Activated T-helper 1 cell treated with Interleukin-2 at 50 U/mL for 16 hours (primary cell): ENCODE measurements at places on chromosomes 3 and 15.

DNA sequence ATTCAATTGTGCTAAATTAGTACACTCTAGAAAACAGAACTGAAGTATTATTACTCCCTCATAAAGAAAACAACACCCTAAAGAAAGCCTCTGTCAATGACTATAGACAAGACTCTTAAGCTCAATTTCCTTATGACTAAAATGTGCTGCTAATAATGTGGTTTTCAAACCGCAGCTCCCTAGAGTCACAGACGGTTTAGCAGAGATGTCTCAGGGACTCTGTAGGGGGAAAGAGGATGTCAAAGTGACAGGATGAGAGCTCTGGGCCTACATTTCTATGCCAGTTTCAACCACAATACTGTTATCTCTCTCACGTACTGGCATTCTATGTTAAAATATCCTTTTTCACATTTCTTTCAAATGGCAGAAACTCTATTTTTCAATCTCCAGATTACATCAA is 37.6 kb upstream of the WDR49 start:
- DNase-seq: no peak

DNA sequence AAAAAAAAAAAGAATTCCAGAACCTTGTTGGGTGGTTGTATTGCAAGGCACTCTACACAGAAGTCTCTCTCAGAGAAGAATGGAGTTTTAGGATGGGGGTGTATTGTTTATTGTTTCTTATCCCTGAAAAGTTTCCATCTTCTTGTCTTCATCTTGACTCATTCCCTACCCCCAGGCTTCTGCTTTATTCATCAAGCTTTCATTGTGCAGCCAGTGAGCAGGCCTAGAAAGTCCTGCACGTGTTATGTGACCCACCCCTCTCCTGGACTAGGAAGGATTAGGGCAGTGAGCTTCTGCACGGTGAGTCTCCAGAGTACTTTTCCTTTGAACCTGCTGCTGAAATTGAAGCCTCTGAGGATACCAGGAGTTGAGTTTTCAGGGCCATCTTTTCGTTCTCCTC is 150.9 kb upstream of the IL12A start:
- DNase-seq: no peak

- no peak for DNase-seq
Measured at GRCh38 chr3:113897373-113897777, 50.4 kb upstream of the ZDHHC23 start.

GRCh38 chr3:22960105-22960984 is 242.8 kb upstream of the UBE2E2 start:
- no peak for DNase-seq

DNA sequence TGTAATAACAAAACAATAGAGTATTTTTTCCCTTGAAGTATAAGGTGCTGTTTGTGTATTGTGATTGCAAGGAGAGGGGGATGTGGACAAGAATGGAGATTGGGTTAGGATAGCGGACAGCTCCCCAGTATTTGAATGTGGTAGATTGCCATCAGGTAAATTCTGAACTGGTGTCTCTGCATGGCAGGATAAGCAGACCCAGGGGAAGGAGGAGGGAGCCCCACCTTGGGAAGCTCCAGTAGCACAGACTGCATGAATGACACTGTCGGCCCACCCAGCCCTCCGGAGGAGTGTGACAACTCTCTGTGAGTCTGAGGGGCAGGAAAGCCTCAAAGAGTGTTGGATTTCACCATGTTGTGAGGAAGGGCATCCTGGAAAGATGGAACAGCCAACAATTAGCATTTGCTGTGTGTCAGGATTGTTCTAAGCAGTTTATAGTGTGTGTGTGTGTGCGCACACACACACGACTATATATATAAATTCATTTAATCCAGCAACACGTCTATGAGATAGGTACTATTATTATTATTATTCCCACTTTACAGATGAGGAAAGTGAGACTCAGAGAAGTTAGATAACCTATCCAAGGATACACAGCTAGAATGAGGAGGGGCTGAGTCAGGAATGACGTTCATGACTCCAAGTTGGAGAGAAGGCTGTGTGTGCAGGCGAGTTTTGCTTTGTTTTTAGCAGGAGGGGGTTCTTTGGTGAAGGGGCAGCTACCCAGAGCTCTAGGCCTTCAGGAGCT is 63.4 kb upstream of the LCTL start:
- no peak for DNase-seq

DNA sequence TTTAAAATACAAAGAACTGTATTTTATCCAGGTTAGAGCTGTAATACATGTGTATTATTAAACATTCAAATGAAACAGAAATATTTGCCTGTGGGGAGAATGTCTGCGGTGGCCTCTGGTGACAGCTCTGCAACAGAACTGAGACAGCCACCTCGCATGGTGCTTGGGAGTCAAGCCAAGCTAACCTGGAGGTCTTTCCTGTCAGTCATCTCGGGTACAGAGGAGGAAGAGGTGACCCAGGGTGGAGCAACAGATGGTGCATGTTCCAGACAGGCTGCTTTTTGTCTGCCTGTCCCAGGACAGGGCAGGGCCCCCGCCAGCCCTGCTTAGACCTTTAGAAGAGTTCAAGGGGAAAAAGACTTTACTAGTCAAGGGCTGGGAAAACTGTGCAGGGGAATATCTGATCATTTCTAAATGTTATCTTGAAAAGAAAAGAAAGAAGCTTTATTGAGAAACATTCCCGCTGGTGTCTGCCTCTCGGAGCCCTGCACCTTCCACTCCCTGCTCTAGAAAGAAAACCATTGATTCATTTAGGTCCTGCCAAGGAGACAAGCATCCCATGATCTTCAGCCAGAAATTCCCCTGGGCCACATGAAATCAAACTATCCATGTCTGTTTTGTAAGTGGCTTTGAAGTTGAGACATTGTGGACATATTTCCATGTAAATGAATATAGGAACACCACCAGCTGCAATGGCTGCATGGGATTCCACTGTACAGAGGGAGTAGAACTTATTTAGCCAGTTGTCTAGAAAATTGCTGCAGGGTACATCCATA is 5.5 kb upstream of the NR2E3 start:
- DNase-seq: no peak

GRCh38 chr3:194757647-194758061 is 72.0 kb downstream of the FAM43A start:
- no peak for DNase-seq

- no peak for DNase-seq
Measured at GRCh38 chr15:66481107-66481856, 16.3 kb downstream of the SNAPC5 start.

DNA sequence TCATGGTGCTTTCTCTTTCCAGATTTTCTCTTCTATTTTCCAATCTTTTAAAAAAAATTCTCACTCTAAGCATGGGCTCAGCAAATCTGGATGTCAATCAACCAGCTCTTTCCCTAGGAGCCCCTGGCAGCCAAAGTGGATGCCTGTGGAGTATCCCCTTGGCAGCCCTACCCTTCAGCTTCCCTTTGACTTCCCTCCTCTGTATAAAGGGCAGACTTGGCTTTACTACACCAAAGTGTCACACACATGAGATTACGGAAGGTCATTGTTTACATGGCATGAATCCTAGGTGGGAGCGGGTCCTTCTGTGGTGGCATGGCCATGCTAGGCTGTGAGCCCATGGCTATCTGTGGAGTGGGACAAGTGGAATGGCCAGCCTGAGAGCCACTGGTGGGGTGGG is 379.9 kb downstream of the GABRB3 start:
- DNase-seq: no peak

GRCh38 chr3:49844464-49845183 is 11.7 kb downstream of the TRAIP start:
- DNase-seq: no peak

- DNase-seq: no peak
Measured at GRCh38 chr15:57509965-57510364, 81.7 kb upstream of the MYZAP start.

DNA sequence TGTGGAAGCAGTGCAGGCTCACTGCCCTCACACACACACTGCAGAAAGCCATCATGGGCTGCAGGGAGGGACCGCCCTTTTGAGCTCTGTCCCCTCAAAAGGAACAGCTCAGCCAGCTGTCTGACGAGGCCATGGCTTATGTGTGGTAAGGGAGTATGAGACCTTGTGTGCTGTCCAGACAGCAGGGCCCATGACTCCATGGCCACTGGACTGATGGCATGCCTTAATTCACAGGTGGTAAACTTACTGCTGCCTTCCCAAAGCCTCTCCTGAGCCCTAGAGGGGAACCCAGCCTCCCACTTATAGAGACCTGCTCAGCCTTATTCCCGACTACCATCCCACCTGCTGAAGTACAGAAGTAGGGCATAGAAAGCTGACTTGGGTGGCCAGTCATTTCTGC is 5.6 kb downstream of the FAM240A start:
- DNase-seq: no peak

GRCh38 chr3:170043506-170043905 is 5.7 kb downstream of the GPR160 start:
- DNase-seq: no peak

- DNase-seq: no peak
Measured at GRCh38 chr3:7659079-7659478, 798.2 kb downstream of the GRM7 start.

GRCh38 chr3:45623846-45624245 is 29.3 kb downstream of the LIMD1 start:
- no peak for DNase-seq

DNA sequence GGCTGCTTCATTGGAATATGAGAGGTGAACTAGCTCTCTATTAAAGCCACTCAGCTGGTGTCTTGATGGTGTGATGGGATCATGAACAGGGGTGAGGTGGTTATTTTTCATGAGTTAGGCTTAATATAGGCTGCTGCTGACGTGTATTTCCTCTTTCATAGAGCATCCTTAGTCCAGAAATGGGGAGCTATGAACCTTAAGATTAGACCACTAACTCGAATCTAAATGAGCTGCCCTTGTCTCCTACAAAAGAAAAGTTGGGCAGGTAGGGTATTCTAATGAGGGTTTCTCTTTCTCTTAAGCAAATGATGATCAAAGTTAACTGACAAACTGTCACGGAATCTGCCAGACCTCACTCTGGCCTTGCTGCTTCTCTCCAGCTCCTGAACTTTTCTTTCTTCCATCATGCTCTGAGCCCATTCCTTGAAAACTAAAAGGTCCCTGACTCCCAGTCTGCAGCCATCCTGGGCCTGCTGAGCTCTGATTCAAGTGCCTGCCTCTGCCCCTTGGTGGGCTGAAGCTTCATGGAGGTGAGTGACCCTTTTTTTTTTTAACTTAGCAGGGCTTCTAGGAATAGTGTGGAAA is at the start of gene TRIM69:
Gene TRIM69, plus strand, starts transcription at position 348 of the 585 bp plus-strand sequence. Its CDS starts 177 bp downstream, at position 525.
- DNase-seq: no peak

GRCh38 chr3:192063570-192063969 is 602.6 kb downstream of the PYDC2 start:
- DNase-seq: no peak

- no peak for DNase-seq
Measured at GRCh38 chr3:70815817-70816216, 503.4 kb upstream of the MDFIC2 start.

DNA sequence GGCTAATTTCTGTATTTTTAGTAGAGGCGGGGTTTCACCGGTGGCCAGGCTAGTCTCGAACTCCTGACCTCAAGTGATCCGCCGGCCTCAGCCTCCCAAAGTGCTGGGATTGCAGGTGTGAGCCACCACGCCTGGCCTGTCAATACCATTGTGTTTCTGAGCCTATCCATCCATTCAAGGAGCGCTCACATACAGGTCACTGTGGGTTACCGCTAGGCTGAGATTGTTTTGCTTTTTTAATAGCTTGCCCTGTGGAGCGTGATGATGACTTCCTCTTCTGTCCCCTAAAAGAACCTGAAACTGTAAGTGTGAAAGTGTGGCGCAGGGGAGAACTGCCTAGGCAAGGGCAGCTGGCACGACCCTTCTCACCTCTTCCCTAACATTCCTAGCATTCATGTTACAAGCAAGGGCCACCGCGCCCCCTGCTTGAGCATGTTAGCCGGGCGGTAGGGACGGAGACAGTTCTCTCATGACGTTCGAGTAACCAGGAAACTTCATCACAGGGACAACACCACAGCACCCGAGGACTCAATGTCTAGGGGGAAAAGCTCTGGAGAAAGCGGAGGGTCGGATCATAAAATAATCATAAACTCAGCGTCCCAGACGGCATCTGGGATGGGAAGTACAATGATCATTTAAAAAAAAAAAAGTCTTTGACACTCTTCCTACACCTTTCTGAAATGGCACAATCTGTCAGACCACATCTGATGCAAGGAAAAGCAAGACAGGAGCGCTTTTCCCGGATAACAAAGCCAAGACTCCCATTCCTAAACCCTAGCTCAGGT is 790 bp downstream of the LAMP3 start:
- no peak for DNase-seq

- DNase-seq: no peak
Measured at GRCh38 chr15:32909431-32909830, 191.6 kb downstream of the GREM1 start.

- DNase-seq: no peak
Measured at GRCh38 chr3:143041903-143042302, 40.5 kb downstream of the U2SURP start.

GRCh38 chr3:152719264-152719663 is 115.7 kb upstream of the P2RY1 start:
- no peak for DNase-seq

DNA sequence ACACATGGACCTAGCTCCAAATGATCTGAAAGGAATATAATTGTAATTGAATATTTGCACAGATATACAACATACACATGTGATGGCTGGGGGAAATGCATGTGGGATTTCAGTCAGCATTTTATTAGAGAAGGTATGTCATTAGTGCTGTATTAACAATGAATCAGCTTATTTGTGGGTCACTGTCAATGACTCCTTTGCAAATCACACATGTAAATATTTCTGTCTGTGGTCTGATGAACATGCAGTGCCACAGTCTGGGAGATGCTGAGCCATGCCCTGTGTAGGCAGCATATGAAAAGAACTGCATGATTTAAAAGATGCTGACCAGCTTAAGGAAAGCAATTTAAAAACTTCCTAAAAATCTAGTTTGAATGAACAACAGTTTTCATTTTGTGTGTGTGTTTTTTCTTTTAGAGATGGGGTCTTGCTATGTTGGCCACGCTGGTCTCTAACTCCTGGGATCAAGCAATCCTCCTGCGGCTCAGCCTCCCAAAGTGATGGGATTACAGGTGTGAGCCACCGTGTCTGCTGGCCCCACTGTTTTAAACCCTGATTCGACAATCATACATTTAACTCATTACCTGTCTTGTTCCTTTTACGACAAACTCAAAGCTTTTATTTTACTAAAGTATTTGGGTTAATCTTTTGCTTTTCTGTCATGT is 803 bp upstream of the B3GNT5 start:
- no peak for DNase-seq

DNA sequence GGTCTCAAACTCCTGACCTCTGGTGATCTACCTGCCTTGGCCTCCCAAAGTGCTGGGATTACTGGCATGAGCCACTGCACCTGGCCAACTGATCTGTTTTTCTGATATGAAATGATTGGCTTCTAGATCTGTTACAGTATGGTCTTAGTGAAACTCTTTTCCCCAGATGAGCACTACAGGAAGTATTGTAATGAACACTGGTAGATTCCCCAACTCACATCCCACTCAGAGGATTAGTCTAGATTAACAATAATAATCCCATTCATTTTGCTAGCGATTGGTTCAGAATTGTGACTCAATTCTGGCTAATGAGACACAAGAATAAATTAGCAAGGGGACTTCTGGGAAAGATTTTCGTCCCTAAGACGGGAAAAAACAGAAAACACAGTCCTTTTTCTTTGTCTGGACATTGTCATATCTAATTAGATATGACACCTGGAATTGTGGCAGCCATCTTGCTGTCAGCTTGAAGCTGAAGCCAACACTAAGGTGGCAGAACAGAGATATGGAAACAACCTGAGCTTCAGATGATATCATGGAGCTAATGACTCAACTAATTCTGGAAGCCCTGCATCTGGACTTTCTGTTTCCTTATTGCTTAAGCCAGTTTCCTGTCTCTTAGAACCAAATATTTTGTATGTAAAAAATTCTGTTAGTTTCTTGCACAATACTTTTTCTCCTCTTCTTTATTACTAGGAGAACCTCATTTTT is 17.4 kb upstream of the NPTN start:
- DNase-seq: no peak

- DNase-seq: peak; percentile 60
Measured at GRCh38 chr15:39624806-39625205, 43.9 kb downstream of the THBS1 start.
